Stimulated activated CD4-positive, alpha-beta T cell treated with anti-CD3 and anti-CD28 coated beads, Interleukin-1b, Interleukin-23, amount 100 ng/mL, for 1 hour (primary cell): ENCODE measurements at places on chromosomes 3 and 15.

GRCh38 chr3:153437666-153438065 lies 275.6 kb downstream of the RAP2B start:
- no peak for DNase-seq

DNA sequence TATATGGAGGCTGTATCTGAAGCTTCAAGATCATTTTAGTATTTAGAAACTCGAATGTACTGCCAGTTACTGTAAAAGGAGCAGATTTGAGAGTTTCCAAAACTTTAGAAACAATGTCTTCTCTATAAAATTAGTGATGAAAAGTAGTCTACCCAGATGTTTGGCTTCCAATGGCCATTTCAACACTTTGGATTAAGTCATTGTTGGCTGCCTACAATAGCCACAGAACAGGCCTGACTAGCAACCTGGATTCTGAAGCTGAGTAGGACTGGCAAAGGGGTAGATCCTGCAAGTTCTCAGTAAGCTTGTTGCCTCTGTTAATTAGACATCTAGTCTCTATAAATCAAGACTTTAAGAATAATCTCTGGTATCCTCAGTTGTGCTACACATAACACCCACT lies 239.0 kb upstream of the KCNMB2 start:
- DNase-seq: no peak

- no peak for DNase-seq
Measured at GRCh38 chr3:105714453-105714852, 154.4 kb downstream of the CBLB start.

DNA sequence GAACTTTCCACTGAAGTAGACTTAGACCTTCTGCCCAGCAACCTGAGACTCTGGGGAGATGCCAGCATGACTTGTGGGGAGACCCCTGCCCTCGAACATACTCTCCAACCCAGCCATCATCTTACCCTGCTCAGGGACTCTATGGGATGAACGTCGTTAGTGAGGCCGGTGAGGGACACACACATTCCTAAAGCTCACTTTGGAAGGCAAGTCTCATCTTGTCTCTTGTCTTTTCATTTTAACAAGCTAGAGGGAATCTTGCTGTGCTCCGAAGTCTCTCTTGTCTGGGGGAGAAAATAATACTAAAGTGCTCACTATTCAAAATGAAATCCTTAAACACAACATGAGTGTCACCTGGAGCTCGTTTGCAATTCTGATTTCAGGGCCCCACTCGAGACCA lies 239.5 kb upstream of the HES1 start:
- DNase-seq: no peak

GRCh38 chr15:77500989-77501388 lies 80.3 kb downstream of the HMG20A start:
- DNase-seq: no peak

GRCh38 chr3:19559724-19560442 lies 374.1 kb downstream of the EFHB start:
- no peak for DNase-seq

- DNase-seq: no peak
Measured at GRCh38 chr15:82231842-82232241, 30.7 kb downstream of the EFL1 start.

DNA sequence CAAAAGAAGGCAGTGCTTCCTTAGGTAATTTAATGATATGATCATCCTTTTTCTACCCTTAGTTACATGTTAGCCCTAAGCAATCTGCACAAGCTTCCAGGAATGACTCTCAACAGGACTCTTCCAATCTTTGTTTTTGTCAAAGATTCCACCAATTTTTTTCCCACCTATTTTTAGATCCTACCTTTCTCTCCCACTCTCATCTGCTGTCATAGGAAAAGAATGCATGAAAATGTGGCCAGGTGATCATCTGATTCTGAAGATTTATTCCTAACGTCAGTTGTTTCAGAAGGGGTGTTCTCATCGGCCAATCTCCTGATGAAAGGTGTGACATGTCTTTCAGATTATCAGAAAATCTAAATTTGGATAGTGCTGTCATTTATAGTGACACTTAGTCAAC lies 7.2 kb downstream of the CCDC54 start:
- no peak for DNase-seq

DNA sequence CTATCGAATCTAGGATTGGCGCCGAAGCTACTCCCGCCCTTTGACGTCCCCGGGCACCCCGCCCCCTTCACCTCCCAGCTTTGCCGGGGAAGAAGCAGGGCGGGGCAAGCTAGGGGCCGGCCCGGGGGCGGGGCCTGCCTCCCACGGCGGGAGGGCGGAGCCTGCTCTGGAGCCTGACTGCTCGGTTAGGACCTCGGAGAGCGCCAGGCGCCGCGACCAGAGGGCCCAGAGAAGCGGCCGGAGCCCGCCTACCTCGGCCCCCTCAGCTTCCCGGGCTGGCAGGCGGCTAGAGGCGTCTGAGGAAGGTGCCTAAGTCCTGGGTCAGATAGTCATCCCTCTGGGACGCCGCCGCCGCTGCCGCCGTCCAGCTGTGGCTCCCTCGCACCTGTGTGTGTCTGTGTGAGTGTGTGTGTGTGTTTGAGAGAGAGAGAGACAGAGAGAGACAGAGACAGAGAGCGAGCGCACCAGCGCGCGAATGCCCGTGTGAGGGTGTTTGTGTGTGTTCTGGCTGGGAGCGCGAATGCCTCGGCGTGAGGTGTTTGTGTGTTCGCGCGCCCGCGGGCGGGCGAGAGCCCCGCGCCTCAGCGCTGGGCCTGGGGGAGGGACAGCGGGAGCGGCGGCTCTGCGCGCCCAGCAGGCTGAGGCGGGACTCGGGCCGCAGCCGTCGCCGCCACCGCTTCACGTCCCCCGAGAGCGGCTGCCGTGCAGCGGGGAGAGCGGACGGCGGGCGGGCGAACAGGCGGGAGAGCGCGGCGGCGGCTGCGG lies at the start of gene STXBP5L:
TSS of gene STXBP5L (plus strand) at position 176 of the 765 bp plus-strand sequence. CDS start 1,374 bp downstream, outside the sequence.
- peak; percentile 6 for DNase-seq

DNA sequence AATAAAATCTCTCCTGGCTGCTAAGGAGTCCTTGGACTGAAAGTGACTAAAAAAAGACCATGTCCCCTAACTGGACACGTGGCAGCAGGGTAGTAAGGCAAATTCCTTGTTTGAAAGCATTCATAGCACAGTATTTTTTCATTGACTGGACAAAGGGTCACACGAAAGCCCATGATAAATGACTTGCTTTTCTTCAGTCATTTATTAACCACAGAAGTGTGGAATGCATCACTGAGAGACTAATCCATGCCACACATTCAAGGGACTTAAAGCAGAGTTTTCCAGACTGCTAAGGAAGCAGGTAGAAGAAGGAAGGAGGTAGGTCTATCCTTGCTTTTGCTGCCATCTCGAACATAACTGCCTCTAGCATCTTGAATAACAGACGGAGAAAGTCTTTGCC lies 31.2 kb downstream of the CASR start:
- no peak for DNase-seq

GRCh38 chr15:98143116-98143515 lies 182.6 kb downstream of the ARRDC4 start:
- DNase-seq: no peak

DNA sequence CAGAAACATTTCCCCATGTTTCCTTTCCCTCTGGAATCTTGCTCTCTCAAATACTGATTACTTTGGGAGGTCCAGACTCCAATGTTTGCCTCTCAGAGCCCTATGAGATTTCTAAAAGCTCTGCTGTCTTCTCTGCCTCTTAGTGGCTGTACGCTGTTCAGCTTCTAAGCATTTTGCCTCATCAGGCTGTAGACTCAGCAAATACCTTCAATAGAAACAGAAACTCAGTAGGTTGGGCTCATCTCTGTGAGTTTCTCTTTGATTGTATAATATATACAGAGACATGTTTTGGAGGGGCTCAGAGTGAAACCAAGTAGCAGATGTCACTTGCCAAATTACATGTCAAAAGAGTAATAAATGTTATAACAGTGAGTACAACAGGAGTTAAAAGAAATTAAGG lies 380.8 kb upstream of the MEIS2 start:
- DNase-seq: no peak

GRCh38 chr15:75884041-75884440 lies 19.6 kb upstream of the FBXO22 start:
- DNase-seq: no peak

GRCh38 chr3:108189440-108189839 lies 32.8 kb downstream of the IFT57 start:
- DNase-seq: no peak

GRCh38 chr3:150407808-150408220 lies 284 bp upstream of the TSC22D2 start:
- DNase-seq: no peak

GRCh38 chr15:79090487-79091203 lies at the start of gene RASGRF1:
RASGRF1 (minus strand) TSS chr15:79090780; CDS start chr15:79090498, 282 bp downstream.
- DNase-seq: no peak

GRCh38 chr3:196440041-196440537 lies 7.9 kb upstream of the UBXN7 start:
- no peak for DNase-seq

GRCh38 chr3:126986001-126986400 lies 3.1 kb downstream of the PLXNA1 start:
- no peak for DNase-seq

- DNase-seq: no peak
Measured at GRCh38 chr3:163817015-163817414, 1261.3 kb downstream of the SI start.

- no peak for DNase-seq
Measured at GRCh38 chr3:162628531-162628930, 1131.9 kb downstream of the OTOL1 start.

DNA sequence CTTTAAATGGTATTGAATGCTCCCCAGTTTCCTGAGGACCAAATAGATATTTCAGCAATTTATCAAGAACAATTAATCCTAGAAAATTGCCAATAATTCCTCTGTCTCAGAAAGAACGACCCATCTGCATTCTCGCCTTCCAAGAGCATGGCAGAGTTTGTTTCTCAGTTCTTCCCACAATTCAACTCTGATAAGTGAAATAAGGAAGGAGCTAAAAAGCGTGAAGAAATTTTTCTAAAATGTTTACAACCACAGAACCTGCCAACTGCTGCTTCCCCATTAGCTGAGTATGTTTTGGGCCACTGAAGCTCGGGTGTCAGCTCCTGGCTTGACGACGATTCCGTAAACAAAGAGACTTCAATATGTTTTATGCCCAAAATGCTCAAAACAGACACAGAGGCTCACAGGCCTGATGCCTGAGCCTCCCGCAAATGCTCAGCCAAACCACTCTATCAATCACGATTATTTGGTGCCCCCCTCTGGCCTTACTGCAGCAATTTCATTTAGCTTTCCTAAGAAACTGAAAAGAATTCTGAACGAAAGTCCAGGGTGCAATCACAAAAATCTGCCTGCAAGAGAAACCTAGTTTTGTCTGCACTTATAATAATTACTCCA lies 259.2 kb upstream of the CCDC54 start:
- no peak for DNase-seq

DNA sequence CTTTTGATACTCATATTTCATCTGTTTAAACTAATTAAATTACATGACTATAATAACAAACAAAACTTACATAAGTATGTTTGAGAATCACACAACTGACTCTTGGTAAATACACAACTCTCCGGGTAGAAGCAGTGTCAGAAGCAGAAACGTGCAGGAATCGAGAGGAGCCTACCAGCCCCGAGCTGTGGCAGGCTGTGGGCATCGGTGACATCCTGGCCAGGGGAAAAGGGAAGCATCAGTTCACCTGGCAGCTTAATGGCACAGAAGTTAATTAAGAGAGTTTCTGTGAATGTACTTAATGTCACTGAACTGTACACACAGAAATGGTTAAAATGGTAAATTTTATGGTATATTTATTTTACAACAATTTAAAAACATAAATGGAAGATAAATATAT lies 90.2 kb downstream of the CRTC3 start:
- DNase-seq: no peak

DNA sequence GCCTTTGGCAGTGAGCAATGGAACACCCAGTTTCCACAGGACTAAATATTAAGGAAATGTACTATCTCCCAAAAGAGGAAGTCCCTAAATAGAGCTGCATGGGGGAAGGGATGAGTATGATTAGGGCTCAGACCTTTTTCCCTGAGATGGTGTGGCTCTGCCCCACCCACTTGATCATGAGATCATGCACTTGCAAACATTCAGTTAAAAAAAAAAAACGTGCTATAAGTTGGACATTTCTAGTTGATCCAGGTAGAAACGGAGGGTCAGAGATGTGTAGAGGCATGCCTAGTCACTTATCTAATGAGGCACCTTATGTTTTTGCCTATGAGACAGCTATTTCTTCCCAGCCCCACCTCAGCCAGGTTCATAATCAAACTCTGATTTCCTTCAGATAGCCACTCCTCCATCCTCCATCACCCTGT lies 24.5 kb upstream of the SSR3 start:
- no peak for DNase-seq

- DNase-seq: no peak
Measured at GRCh38 chr3:30644615-30645014, 38.2 kb downstream of the TGFBR2 start.

DNA sequence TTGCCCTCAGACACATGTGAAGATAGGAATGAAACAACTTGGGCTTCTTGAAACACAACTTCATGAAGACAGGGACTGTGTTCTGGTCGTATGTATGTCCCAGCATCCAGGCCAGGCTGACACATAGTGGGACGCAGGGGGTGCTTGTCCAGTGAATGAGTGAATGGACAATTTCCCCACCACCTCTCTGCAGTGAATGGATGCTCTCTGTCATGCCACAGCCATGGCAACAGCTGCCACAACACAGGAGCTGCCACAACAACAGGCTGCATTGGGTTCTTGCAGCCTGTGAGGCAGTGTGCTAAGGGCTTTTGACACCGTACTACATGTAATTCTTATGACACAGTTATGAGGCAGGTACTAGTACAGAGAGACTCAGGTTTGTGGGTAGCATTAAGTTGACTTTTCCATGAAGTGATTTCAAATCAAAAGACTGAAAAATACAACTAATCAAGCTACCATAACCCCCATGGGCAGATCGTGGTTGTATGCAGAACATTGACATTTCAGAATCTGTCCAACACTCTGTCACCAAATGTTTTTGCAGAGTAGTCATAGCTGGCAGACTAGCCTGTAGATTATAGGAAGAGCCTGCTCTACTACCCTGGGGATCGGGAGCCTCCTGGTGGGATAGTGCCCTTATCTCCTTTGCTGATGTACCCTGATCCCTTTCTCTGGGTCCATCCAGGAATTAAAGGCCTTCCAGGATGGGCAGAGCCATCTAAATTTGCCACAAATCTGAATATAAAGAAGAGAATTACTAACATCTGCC lies 40.8 kb downstream of the CLSTN2 start:
- no peak for DNase-seq

GRCh38 chr3:27644941-27645340 lies 77.2 kb downstream of the EOMES start:
- no peak for DNase-seq

- DNase-seq: no peak
Measured at GRCh38 chr3:190269101-190269500, 53.1 kb downstream of the CLDN1 start.

- DNase-seq: no peak
Measured at GRCh38 chr15:47872869-47873432, 155.6 kb downstream of the SEMA6D start.

DNA sequence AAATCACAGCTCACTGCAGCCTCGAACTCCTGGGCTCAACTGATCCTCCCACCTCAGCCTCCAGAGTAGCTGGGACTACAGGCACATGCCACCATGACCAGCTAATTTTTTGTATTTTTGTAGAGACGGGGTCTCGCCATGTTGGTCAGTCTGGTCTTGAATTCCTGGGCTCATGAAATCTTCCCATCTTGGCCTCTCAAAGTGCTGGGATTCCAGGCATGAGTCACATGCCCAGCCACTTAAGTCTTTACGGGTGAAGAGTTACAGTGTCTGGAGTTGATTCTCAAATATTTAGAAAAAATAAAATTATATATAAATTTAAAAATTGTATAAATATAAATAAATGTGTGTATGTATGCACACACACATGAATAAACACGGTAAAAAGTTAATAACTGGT lies 14.5 kb upstream of the KBTBD12 start:
- DNase-seq: no peak
